ENCODE measurements at places on chromosomes 5 and 9.

DNA sequence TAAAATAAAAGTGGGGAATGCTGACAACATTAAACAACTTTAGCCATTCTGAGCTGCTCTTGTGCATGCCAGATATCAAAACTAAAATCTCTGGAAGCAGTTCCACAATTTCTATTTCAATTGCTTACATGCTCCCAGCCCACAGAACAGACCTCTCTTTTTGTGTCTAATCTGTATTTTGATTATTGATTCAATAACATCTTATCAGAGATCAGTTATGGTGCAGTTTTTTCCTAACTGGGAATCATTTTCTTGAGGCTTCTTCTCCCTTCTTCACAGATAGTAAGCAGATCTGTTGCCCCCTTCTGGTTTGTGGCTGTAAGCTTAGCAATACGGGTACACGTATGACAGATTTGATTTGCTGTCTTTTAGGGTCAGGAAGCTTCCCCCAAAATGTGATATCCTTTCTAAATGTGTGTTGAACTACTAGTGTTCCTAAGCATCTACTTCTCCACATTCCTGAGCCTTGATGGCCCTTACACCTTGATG lies 39.4 kb downstream of the MRPS27 start:
- DNase-seq, result no peak

- no peak for DNase-seq
Measured at GRCh38 chr5:167123126-167123525, 1168.3 kb upstream of the WWC1 start.

DNA sequence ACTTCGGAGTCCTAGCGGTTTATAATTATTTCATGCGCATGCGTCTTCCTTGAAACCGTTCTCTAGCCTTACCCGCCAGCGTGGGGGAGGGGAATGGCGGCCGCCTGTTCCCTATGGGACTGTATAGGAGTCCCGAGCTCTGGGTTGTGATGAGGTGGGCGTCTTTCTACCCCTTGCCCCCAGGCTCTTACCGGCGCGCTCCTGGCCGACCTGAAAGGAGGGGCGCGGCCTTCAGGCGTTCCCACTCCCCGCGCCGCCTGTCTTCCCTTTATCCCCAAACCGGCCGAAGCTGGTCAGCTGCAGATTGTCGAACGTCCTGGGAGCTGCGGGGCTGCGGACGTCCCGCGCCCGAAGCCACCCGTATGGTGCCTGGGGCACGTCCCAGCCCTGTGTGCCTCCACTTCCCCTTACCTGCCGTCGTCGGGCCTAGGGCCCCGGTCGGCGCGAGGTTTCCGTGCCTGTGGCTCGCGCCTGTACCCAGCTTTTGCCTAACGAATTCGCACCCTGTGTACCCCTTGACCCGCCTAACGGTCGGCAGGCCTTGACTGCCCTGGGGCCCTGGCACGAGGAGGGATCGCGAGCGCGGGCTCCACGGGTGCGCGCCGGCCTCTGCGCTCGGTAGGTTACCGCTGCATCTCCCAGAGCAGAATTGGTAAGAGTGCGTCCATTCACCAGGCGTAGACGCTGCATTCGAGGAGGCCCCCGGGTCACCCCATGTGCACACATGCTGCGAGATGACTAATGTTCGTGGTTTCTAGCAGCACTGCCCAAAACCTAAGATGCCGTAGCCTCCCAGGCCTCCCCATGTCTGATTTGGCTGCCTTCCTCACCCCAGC lies 653 bp upstream of the HNRNPH1 start:
- DNase-seq, result no peak

DNA sequence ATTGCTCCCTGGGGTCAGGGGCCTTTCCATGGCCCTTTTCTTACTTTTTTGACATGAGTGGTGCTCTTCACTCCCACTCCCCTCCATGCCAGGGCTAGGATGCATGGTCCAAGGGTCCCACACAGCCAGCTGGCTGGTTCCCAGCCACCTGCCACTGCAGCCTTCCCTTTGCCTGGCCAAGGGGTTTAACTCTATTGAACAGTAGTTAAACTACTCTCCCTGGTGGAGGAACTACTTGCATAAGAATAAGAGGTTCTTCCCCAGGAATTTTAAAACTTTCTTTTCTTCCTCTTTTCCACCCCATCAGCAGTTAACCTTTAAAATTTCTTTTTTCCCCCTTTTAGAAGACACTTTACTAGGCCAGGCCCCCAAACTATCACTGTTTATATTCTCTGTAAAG lies 1532.8 kb upstream of the ACO1 start:
- DNase-seq, result no peak

DNA sequence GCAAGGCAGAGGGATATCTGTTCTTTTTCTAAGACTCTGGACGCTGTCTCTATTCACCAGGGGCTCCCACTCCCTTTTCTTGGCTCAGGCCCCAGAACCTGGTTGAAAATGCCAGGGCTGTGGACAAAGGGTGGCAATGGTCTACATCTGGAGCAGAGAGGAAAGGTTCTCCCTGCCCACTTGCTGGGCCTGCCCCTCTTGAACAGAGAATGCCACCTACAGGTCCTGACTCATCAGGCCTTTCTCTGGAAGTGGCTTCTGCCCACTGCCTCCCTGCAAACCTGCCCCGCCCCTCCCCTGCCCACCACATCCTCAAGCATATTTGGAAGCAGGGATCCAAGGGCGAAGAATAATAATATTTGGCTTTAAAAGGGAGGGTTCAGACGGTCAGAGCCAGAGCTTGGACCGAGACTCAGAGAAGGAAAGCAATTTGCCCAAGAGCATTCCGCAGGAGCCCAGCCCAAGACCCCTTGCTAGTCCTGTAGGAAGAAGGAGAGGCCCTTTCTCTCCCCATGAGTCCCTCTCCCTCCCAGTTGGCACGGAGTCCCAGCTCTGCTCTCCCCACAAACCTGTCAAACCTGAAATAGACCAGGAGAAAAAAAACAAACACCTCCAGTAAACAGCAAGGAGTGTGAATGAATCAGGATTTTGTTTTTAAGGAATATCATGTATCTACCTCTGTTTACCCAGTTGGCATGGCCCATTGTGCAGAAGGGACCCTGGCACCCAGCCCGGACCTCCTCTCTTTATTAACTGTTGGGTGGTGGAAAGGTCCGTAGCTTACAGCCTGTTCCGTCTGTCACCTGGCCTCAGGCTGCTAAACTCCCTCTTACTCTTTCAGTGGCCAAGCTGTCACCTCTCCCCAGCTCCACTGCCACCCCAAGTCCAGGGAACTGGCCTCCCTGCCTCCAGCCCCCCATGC lies 37.7 kb upstream of the STXBP1 start:
- no peak for DNase-seq

Measured in activated CD4-positive, CD25-positive, alpha-beta regulatory T cell (primary cell).